ENCODE measurements at places on chromosomes 4 and X.

DNA sequence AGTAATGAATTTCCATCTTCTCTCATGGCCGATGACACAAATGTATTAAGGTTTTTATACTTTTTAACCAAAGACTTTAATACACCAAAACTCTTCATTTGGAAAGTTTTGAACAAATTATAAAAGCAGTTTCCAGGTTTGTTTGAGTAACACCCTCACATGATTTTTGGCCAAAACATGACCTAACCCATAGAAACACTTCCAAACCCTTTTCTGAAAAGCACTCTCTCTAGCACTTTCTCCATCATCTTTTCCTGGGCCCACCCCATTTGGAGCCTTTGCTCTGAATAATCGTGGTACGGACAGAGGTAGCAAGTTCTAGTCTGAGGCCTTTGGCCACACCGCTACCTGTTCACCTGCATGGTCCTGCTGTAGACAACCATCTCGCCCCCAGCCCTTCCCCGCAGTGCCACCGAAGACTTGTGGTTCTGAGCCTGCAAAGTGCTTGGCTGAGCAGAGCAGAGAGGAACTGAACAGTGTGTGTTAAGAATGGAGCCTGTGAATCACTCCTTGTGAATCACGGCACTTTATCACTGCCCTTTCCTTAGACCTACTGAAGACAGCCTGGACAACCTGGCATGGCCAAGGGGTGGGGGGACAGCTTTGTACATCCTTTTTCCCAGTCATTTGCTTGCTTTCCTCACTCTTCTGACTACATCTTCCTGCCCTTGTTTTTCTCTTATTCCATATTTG lies 181.8 kb downstream of the PTTG2 start:
- peak; percentile 85 for DNase-seq

DNA sequence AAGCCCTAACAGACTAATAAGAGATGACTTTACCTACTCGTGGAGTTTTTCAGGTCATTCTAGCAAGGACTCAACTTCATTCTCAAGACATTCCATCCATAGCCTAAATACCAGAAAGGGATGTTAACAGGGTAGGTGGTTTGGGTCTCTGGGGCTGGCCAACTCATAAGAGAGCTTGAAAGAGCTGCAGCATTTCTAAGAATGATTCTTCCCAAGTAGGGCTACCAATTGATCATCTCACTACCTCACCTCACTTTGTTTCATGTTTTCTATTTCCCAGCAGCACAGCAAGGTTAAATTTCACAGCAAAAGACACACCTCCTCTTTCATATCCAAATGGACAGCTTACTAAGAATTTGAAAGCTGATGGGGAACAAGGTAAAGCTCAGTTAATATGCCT lies 614.8 kb upstream of the DIPK2B start:
- no peak for DNase-seq

- DNase-seq = no peak
Measured at GRCh38 chr4:128538111-128538882, 250.7 kb upstream of the PGRMC2 start.

- DNase-seq = no peak
Measured at GRCh38 chrX:133232331-133232730, 14.2 kb upstream of the TFDP3 start.

GRCh38 chrX:13906093-13906492 lies 89.2 kb upstream of the GPM6B start:
- DNase-seq = peak; percentile 13

- peak; percentile 35 for DNase-seq
Measured at GRCh38 chr4:95049551-95050233, 291.9 kb downstream of the BMPR1B start.

- DNase-seq = peak; percentile 3
Measured at GRCh38 chr4:126404549-126404948, 1089.8 kb downstream of the FAT4 start.

- DNase-seq = no peak
Measured at GRCh38 chrX:50180073-50180940, 20.5 kb downstream of the AKAP4 start.

- no peak for DNase-seq
Measured at GRCh38 chr4:55758066-55758465, 61.5 kb upstream of the EXOC1L start.

- no peak for DNase-seq
Measured at GRCh38 chr4:793093-793861, 32.7 kb downstream of the CPLX1 start.

Measured in fibroblast of pulmonary artery (primary cell).